ENCODE measurements at places on chromosomes 7 and 10.

GRCh38 chr7:152462995-152463708, 27.3 kb upstream of the KMT2C start:
- DNase-seq: no peak

- DNase-seq: no peak
Measured at GRCh38 chr7:47511699-47512370, 70.1 kb downstream of the TNS3 start.

- no peak for DNase-seq
Measured at GRCh38 chr10:62243647-62243997, 25.0 kb downstream of the RTKN2 start.

DNA sequence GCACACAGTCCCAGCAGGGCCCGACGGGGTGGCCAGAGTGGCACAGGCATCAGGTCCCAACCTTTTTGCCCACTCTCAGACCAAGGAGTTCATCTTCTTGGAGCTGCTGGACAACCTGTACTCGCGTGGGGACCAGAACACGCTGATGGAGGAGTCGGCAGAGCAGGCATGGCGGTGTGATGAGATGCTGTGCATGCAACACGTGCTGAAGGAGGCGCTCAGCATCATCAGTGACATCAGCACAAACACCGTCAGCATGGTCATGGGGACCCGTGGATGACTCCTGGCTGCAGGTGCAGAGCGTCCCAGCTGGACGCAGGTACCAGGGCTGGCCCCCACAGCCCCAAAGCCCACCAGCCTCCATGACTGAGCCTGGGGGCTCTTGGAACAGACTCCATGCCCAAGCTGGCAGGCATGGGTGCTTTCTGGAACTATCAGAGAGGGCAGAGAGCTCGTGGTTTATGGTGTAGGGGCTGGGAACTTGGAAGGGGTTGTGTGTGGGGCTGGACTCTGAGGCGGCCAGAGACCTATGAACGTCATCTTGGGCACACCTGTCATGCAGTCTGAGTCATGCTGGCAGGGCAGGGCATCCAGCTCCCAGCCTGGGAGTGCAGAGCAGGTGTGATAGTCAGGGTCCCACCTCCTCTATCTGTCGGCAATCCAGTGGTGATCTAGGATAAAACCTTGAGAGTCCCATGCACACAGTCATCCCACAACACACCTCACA, 8.2 kb upstream of the MTPAP start:
- no peak for DNase-seq

- no peak for DNase-seq
Measured at GRCh38 chr10:21184984-21185383, 287.9 kb upstream of the NEBL start.

GRCh38 chr7:116663744-116664143, 8.3 kb upstream of the MET start:
- no peak for DNase-seq
